Neural crest cell (in vitro differentiated cells): ENCODE measurements at places on chromosomes 4 and X. TPM values are rescaled to one million over a fixed set of nuclear protein-coding genes. Genes with fewer than 3 reads are reported as not detected.

- DNase-seq = no peak
- H3K27ac ChIP-seq = no peak overlapping the region
- H3K4me3 ChIP-seq = no peak overlapping the region
Measured at GRCh38 chrX:9802737-9803136, 16.5 kb downstream of the SHROOM2 start.

The OCIAD1 gene
- 129 and 141 TPM in 2 replicates for total RNA-seq

The GLRA3 gene
- total RNA-seq = not detected in 2 replicates

GRCh38 chr4:170420255-170420693, 330.5 kb upstream of the AADAT start:
- DNase-seq = no peak
- H3K27me3 ChIP-seq = no peaks in the 10 kb centered on the region
- no peak overlapping the region for H3K27ac ChIP-seq
- no peak overlapping the region for H3K4me3 ChIP-seq

The UGT2B10 gene
- not detected in 2 replicates for total RNA-seq

- DNase-seq = no peak
- no peaks in the 10 kb centered on the region for H3K4me1 ChIP-seq
- H3K36me3 ChIP-seq = no peaks in the 10 kb centered on the region
- H3K4me3 ChIP-seq = no peak overlapping the region
Measured at GRCh38 chrX:56228914-56229313, 3.2 kb upstream of the KLF8 start.

DNA sequence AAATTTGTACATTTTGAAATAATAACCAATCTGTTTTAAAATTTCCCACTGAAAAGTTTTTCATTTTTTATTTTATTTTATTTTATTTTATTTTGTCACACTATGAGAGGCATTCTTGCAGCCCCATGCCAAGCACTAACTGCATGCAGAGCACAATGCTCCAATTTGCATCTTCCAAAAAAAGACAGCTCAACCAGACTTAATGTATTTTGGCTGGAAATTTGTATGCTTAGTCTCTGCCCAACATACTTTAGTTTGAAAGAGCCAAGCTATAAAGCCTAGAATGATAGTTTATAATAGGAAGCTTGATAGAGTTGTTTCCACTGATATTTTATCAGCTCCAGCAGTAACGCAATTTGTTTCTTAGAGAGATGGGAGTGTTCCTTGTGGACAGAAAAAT, 235.5 kb downstream of the GALNTL6 start:
- H3K36me3 ChIP-seq = no peaks in the 10 kb centered on the region
- no peak overlapping the region for H3K27ac ChIP-seq
- no peaks in the 10 kb centered on the region for H3K27me3 ChIP-seq
- DNase-seq = no peak

The RHOXF2 gene
- total RNA-seq = not detected in 2 replicates

DNA sequence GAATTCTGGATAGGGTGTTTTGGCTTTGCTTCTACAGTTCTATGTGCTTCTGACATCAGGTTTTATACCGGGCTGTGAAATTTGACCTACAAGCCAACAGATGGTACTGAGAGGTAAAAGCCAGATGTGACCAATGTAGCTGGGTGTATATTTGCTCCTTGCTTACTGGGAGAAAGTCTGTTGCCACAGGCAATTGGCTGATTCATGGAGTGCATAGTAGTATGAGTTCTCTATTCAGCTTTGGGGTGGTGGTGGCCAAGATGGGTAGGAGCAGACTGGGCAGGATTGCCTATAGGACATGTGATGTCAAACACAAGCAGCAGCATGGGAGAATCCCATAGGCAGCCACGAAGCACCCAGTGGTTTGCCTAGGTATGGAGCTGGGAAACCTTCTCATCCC, 1827.0 kb downstream of the C4orf33 start:
- no peaks in the 10 kb centered on the region for H3K4me1 ChIP-seq
- H3K27ac ChIP-seq = no peak overlapping the region
- peaks cover 3% of the 10 kb centered on the region for H3K36me3 ChIP-seq
- H3K27me3 ChIP-seq = no peaks in the 10 kb centered on the region

The IL13RA2 gene
- 0.51 and 0.57 TPM in 2 replicates for total RNA-seq

- H3K36me3 ChIP-seq = peaks cover 5% of the 10 kb centered on the region
- H3K4me1 ChIP-seq = no peaks in the 10 kb centered on the region
- H3K4me3 ChIP-seq = no peak overlapping the region
- H3K27ac ChIP-seq = no peak overlapping the region
Measured at GRCh38 chrX:145773006-145773405, 44.6 kb upstream of the SLITRK2 start.

The EVC2 gene
- total RNA-seq = 6.4 and 7.2 TPM in 2 replicates

DNA sequence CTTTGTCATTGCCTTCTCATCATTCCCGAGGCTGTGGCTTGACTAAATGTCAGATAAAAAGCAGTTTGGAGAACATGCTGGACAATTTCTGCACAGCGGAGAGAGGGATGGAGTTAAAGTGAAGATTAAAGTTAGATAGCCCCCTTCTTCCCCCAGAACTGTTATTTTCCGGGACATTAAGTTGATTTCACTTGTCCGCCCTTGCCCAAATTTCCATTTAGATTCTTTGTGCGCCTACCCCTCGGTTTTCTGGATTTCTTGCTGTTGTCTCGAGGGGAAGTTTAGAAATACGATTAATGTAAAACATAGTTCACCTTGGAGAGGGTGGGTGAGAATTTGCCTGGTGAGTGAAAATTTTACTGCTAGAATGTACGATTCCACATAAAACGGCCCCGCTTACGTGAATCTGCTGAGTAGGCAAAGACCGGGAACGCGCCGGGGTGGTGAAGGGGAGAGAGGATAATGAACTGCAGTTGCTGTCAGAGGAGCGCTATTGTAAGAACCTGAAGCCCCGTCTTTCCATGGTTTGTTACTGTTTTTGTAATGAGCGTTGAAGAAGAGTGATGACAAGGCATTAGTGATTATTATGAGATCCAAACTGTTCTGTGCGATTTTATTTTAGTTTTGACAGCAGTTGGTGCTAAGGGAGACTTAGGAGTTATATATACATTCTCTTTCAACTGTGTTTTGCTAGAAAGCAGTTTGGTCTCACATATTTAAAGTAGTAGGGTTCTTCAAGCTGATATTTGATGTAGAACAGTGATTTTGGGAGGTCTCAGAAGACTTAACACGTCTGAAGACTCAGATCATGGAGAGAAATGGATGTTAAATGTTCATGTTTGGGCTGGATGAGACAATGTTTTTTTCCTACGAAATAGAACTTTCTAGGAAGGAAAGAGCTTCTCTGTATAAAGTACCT, 73.0 kb downstream of the AFF1 start:
- no peaks in the 10 kb centered on the region for H3K27me3 ChIP-seq
- no peaks in the 10 kb centered on the region for H3K36me3 ChIP-seq
- DNase-seq = peak; percentile 41
- H3K27ac ChIP-seq = peak overlapping the region; percentile 96
- H3K4me1 ChIP-seq = peaks cover 58% of the 10 kb centered on the region
- peak overlapping the region; percentile 97 for H3K4me3 ChIP-seq
